ENCODE measurements at places on chromosomes 16 and 17. TPM values are rescaled to one million over a fixed set of nuclear protein-coding genes. Genes with fewer than 3 reads are reported as not detected.

DNA sequence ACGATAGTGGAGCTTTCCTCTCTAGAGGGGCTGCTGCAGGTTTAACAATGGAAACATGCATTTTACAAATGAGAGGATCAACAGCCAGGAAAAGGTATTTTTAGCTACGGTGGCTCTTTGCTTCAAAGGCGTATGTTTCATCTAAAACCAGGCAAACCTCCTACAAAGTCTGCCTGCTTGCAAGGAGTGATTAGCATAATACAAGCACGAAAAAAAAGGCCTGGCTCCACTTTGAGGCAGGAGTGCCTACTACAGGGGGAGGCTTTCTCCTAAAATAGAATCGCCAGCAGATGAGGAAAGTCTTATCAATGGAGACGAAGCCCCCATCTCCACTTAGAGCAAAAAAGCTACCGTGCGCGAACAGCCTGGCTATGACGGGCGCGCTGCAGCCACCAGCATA, 27.1 kb upstream of the MTSS2 start:
- DNase-seq = no peak

DNA sequence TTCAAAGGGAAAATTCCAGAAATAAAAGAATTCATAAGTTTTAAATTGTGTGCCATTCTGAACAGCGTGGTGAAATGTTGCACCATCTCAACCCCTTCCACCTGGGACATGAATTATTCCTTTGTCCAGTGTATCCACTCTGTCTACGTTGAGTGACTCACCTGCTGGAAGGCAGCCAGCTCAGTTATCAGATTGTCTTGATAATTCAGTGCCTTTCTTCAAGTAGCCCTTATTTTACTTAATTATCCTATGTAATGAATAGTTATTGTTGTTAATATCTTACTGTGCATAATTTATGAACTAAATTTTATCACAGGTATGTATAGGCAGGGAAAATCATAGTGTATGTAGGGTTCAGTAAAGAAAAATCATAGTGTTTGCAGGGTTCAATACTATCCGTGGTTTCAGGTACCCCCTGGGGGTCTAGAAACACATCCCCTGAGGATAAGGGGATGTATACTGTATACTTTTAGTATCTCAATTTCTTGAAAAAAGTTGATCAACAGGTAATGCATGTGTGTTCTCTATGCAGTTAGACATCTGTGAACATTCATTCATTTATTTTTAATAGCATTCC, 7.7 kb upstream of the PCTP start:
- DNase-seq = no peak

DNA sequence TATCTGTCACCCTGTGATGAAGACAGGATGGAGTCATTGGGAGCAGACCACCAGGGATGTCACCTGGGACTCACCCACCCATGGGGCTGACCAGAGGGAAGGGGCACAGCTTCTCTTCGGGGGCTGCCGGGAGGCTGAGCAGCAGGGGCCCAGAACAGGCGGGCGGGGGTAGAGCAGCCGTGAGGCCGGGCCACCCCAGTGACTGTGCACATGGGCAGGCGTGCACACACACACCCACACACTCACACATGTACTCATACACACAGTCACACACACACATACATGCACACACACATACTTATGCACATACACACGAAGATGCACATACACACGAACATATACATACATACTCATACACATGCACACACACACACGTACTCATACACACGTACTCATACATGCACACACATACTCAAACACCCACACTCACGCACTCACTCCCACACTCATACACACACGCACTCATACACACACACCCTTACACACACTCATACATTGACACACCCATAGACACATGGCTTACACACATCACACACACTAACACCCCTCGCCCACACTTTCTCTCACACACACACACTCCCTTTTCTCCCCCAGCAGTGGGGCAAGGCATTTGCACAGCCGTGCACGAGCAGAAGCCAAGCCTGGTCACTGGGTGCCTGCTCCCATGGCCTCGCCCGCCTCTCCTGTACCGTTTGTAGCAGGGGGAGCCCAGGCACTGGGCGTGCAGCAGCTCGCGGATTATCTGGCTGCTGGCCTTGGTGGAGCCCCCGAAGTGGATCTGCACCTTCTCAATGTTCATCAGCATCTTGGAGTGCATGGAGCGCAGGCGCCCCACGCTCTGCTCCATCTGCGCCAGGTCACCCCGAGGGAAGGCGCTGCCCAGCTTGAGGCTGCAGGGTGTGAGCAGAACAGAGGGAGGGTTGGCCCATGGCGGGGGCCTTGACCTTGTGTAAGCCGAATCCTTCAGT, 12.4 kb downstream of the UBALD2 start:
- DNase-seq = no peak

GRCh38 chr16:61891460-61891859, 144.8 kb downstream of the CDH8 start:
- DNase-seq = no peak

GRCh38 chr17:17400070-17400469, 76.7 kb upstream of the MED9 start:
- DNase-seq = no peak

- no peak for DNase-seq
Observed at GRCh38 chr17:63358111-63358839, 87.8 kb downstream of the CYB561 start.

- no peak for DNase-seq
Observed at GRCh38 chr17:58121925-58122324, 26.3 kb upstream of the OR4D1 start.

ERN2 gene
- 33.0 TPM for polyA plus RNA-seq

SLFN14 gene
- polyA plus RNA-seq = not detected

PRR15L gene
- polyA plus RNA-seq = 334 TPM
